ENCODE measurements at places on chromosomes 4 and X.

GRCh38 chrX:20913760-20914159, 460.5 kb upstream of the CNKSR2 start:
- no peak for DNase-seq

GRCh38 chr4:134885436-134885835, 683.8 kb upstream of the PABPC4L start:
- DNase-seq: no peak

- DNase-seq: no peak
Measured at GRCh38 chr4:159828687-159829086, 725.8 kb downstream of the RAPGEF2 start.

DNA sequence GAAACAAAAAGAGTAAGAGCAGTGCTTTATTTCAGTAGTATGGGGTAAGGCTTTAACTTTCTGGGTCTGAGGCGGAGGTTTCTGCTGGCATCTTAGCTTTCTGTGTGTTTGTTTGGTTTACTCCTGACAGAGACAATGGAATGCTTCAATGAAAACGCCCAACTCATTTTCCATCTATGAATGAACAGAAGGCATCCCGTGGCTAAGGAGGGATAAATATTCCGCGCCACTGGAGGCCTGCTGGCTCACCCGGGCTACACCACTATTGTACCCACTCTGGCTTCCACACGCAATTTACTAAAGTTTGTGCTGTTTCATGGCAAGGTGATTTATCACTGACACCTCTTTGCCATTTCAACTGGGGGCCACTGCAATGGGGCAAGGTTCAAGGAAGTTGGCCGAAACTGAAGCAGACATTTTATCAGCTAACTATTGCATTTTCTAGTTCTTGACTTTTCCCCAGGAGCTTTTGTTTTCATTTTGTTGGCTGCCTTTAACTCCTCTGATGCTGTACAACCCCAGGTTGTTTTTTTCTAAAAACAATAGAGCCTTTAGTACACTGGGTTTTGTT, 32.8 kb upstream of the PPARGC1A start:
- DNase-seq: no peak

DNA sequence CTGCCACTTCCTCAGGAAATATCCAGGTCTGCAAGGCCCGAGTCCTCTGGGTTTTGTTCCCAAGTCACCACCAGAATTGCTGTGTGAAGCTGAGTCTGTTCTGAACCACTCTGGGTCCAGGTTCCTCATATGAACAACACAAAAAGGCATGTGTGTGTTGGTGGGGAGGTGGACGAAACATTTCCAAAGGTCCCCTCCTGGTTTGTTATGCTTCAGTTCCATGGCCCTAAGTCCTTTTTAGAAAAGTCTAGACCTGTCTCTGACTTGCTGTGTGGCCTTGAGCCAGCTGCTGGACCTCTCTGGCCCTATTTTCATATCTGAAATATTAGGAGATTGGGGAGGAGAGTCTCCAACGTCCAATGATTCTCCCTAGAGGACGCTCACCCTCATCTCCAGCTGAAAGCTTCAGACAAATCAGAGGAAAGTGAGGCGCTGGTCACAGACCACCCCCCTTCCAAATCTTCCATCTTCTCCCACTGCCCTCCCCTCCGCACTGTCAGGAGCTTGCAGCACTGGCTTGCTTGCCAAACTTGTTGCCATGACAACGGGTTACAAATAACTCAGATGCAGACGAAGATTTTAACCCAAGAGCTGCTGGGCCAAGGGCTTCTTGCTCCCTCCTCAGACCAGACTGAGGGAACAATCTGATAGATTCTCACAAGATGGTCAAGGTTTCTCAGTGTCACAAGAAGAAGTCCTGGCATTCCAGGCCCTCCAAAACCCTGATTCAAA, 64.5 kb downstream of the SMC1A start:
- no peak for DNase-seq

DNA sequence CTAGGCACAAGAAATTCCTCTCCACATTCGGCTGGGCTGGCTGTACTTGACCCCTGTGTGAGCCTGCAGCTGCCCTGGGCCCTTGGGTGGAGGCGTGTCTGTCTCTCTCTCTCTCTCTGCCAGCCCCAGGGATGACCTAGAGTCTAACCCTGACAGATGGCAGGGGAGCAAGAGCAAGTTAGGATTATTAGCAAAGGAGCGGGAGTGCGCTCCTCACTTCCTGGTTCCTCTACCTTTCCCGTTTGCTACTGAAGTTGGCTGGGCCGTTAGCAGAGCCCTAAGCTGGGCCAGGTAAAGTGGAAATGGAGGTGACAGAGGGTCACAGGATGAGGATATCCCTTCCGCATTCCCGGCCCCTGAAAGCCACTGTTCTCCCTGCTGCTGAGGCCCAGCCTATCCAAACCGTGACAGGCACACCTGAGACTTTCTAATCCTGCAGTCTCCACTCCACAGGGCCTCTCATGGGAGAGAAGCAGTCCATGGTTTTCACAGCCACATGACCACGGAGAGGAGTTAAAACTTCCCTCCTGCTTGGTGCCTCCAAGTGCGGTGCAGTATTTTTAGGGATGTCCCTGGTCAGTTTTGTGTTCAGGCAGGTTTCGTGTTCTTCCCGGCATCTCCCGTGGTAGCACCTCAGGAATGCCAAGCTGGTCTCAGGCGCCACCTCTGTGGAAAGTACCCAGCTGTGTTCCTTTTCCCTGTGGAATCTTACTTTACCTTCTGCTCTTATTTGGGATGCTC, 79.3 kb downstream of the CLDN22 start:
- no peak for DNase-seq

DNA sequence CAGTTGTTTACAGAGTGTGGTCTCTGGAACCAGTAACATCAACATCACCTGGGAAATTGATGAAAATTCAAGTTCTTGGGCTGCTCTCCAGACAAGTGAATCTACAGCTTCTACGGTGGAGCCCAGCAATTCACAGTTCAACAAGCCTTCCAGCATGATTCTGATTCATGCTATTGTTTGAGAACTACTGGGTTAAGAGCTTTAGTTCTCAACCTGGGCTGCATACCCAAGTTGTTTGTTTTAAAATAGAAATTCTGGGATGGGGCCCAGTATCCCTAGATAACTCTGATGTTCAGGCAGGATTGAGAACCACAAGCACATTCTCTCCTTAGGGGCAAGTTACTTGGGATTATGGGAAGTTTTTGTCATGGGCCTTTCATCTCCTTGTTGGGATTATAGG, 37.9 kb upstream of the PGK1 start:
- no peak for DNase-seq

- no peak for DNase-seq
Measured at GRCh38 chr4:137359691-137360315, 172.5 kb downstream of the PCDH18 start.

DNA sequence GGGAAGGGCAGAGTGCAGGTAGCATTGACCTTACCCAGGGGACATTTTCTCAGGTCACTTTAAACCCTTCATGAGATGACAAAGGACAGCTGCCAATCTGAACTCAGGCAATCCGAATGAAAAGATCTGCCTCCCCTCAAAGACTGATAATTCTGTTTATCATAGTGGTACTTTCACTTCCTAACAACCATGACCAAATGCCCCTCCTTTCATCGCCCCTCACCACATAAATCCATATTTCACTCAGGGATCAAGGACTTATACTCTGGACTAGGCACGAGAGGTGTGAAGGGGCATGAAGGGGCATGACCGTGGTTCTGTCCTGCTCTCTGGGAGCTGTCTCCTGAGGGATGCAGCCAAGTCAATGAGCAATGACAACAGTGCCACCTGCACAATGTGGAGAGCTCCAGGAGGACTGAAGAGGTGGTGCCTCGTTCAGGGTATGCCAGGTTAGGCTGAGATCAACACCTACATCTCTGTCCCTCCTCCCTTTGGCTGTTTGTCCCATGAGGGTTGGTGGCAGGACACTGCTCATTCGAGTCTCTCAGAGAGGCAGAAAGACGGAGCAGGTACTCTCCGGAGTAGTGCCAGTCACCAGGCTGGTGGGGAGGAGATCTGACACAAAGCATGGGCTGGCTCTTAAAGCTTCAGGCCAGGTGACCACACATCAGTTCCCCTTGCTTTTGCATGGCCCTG, 12.5 kb downstream of the HS3ST1 start:
- no peak for DNase-seq

DNA sequence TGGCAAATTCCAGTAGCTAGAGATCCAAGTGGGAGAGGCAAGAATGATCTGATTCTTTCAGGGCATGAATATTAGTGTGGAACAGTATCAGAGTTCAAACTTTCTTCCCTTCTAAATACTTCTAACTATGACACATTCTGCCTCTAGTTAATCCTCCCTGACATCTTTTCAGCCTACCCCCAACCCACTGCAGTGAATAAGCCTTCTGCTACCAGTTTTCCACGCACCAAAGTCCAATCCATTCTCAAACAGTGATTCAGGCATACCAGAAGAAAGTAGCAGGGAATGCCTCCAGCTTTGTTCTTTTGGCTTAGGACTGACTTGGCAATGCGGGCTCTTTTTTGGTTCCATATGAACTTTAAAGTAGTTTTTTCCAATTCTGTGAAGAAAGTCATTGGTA, 155.4 kb upstream of the FTHL17 start:
- DNase-seq: no peak

GRCh38 chr4:8443801-8444200, 3.2 kb downstream of the TRMT44 start:
- no peak for DNase-seq

Data from activated CD4-positive, alpha-beta T cell treated with anti-CD3 and anti-CD28 coated beads, Interleukin-2, amount 50 U/mL, for 1 hour (primary cell).